ENCODE measurements at places on chromosomes 12 and 14.

GRCh38 chr14:29749327-29749726 is 178.3 kb downstream of the PRKD1 start:
- no peak for DNase-seq

GRCh38 chr14:65867333-65867732 is 454.8 kb downstream of the FUT8 start:
- DNase-seq = no peak

GRCh38 chr14:26729851-26730250 is 132.0 kb upstream of the NOVA1 start:
- no peak for DNase-seq

DNA sequence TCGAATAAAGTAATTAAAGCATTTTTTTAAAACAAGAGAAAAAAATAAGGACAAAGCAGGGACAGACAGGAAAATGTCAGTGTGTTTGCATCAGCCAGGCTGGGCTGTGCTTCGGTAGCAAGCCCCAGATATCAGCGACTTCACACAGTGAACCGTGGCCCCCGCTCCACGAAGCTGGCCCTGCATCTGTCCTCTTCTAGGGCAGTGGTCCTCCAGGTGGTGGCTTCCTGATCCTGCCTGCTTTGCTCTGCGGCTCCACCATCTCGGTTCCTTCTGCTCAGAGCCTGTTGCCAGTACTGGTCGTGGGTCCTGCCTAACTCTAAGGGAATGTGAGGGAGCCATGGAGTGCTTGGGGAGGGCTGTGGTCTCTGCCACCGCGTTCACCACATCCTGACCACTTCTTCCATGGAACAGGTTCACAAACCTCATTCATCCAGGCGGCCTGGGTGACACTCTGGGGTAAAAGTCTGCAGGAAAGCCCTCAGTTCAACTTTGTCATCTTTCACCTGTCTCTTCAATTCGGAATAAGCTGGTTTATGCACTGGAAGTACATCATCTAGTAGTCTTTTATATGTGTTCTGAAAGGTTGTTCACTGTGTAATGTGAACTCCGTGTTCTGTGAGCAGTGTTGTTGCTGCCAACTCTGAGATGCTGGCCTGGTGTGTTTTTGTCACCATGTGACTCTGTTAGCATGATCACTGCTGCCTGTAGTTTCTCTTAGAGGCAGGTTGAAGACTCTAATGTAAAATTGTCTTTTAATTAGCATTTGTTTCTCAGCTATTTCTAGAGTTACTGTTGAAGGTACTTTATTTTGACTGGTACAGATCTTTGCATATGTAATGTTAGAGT is 47.9 kb downstream of the ANKRD9 start:
- DNase-seq = no peak

DNA sequence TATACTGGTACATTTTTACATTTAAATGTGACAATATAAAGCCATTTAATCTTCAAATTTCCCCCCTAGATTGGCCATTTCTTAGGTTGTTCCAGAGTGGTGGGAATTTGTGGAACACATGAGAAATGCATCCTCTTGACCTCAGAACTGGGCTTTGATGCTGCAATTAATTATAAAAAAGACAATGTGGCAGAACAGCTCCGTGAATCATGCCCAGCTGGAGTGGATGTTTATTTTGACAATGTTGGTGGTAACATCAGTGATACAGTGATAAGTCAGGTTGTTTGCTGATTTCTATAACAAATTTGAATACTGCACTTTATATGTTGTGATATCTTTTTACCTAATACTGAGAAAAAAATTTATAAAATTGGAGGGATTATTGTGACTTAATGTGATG is 7.6 kb upstream of the ZNF410 start:
- no peak for DNase-seq

DNA sequence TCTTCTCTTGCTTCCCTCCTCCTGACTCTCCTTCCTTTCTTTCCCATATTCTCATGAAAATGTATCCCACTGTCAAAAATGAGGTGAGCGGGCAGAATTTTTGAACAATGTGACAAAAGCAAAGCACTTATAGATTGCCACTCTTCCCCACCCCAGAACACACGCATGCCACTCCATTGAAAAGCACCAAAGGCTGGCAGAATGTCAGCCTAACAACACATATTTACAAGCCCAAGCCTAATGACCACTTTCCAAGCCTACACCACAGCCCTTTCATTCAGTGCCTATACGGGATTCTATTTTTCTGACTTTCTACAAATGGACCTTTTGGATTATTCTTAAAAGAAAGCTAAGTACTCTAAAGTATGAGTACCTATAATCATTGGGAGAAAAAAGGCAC is 62.9 kb upstream of the METAP2 start:
- no peak for DNase-seq

DNA sequence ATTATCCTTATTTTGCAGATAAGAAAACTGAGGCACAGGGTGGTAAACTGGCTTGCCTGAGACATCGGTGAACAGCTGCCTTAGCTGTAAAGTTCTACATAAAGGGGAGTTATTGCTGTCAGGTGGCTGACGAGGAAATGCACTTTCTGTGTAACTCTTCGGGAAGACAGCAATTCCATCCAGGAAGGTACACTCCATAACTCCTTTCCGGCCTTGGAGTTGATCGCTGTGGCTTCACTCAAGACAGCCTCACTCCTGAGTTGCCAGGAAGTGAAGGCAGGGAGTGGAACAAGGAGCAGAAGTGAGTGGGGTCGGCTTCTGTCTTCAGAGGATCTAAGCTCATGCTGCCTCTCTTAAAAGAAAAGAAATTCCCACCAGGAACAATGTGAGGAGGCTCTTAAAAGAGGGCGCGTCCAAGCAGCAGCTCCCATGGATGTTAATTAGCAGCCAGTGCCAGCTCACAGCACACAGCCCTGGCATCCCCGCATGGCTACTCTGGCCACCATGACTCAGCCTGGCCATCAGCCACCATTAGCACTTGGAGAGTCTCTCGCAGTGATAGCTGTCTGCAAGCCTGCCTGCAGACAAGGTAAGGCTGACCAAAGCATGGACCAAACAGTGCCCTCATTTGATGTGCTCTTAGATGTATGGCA is 60.3 kb downstream of the NUAK1 start:
- DNase-seq = no peak

GRCh38 chr12:7092229-7092985 is at the start of gene C1R:
C1R (minus strand) TSS chr12:7092445; CDS start chr12:7092388, 57 bp downstream.
- peak; percentile 72 for DNase-seq

DNA sequence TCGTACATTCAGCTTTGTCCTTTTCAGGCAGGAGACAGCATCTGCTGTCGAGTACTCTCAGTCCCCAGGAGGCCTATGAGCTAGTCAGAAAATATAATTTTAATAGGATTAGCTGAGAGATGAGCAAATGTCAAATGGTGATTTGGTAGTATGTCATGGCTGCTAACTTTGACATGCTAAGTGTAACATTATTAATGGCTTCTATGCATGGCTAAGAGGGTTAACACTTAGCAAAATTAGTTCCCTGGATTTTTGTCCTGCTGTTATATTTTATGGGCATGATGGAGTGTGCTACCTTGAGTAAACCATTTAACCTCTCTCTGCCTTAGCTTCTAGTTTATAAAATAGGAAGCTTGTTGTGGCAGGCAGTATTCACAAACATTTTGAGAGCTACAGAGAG is 2.9 kb upstream of the PCNX1 start:
- no peak for DNase-seq

DNA sequence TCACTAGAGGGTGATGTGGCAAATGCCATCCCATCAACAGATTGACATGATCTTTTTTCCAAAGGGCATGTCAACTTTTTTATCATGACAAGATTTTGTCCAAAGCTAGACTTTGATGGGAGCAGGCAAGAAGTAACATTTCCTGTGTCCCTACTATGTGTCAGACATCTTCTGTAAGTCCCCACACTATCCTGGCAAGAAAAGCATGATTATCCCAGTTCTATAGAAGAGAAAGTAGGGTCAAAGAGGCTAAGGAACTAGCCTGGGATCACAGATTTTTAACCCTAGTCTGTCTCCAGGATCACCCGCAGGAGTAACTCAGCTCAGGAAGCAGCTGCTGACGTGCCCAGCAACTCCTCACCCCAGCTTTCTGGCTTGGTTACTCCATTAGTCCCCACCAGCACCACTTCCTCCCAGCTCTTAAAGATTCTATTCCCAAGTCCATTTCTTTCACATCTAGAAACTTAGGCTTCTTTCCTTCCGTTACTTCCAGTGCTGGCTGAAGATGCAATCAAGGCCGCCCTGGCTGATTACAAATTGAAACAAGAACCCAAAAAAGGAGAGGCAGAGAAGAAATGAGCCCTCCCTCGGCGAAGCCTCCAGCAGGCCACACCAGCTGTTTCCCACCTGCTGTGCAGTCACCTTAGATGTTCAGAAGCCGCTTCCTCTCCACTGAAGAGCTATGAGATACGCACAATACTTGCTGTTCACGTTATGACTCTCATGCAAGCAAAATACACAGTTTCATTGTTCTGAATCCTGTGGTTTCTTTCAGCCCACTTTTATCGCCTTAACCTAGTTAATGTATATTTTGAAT is 6.2 kb downstream of the ISCU start:
- DNase-seq = peak; percentile 53

GRCh38 chr14:102262929-102263462 is 42.0 kb downstream of the MOK start:
- DNase-seq = no peak

DNA sequence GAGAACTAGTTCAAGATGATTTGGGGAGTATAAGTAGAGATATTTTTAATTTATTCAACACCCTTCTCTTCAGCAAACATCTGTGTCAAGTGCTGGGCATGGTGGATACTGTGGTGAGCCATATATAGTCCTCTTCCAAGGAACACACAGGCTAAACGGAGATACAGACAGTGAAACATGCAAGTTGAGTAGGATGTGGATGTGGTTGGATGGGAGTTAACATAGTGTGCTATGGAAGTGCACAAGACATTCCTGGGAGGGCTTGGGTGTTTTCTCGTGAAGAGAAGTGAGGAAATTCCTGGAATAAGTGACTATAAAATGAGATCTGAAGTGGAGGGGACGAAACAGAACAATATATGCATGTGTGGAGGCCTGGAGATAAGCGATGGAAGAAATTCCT is 181.1 kb upstream of the NPAS3 start:
- no peak for DNase-seq

GRCh38 chr14:33996462-33996861 is 45.6 kb upstream of the EGLN3 start:
- no peak for DNase-seq

GRCh38 chr14:20454516-20455354 is at the start of the genes APEX1 and OSGEP:
APEX1 (plus strand) TSS chr14:20455226; CDS start chr14:20455646, 420 bp downstream.
OSGEP (minus strand) TSS chr14:20454812; CDS start chr14:20454683, 129 bp downstream.
- peak; percentile 96 for DNase-seq

DNA sequence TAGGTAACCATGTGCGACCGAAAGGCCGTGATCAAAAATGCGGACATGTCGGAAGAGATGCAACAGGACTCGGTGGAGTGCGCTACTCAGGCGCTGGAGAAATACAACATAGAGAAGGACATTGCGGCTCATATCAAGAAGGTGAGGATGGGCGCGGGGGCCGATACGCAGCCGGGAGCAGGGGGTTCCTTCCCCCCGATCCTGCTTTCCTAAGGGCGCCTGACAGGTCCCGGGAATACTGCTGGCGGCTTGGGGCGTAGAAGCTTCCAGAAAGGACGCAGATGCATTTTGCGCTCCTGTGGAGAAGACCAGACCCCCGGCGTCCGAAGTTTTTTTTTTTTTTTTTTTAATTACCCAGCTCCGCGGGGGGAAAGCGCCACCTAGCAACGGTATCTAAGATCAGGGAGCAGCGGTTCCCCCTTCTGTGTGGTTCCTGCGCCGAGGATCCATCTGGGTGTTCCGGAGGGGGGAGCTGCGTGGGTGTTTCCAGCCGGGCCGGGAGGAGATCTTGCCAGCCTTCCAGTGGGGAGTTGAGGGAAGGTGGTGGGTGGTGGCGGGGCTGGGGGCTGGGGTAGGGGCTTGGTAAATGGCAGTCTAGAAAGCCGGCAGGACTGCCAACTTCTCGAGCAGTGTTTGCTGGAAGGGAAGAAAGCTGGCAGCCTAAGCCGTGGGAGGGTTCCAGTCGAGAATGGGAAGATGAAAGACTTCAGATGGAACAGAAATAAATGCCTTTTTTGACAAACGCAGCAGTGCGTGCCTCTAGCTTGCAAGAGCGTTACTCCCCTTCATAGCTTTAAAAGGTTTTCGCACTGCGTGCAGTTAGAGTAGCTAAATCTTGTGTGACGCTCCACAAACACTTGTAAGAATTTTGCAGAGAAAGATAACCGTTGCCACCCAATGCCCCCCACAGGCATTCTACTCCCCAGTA is 764 bp downstream of the DYNLL1 start:
- peak; percentile 39 for DNase-seq

DNA sequence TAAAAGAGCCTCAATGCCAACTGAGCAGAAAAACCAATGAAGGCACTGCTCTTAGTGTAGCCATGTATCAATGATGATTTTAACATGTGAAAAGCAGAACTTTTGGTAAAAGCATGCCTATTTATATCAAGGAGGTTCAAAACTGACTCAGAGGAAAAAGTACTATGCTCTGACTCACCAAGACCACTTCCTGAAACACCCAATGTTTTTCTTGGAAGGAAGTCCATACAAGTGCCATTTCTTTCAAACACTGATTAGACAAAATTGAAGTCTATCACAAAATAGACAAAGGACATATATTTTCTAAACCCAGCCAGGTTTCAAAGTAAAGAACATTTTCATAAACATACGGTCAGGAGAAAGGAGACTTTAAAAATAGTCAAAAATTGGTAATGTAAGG is 88.6 kb downstream of the EPS8 start:
- no peak for DNase-seq

DNA sequence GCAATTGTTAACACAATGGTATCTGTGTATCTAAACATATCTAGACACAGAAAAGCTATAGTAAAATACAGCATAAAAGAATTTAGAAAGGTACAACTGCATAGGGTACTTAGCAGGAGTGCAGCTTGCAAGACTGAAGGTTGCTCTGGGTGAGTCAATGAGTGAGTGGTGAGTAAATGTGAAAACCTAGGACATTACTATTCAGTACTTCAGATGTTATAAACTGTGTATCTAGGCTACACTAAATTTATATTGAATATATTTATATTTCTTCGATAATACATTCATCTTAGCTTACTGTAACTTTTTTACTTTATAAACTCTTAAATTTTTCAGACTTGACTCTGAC is 409.0 kb upstream of the DCN start:
- no peak for DNase-seq

- DNase-seq = no peak
Measured at GRCh38 chr14:64584190-64584589, 34.4 kb downstream of the PPP1R36 start.

GRCh38 chr12:13073173-13073572 is 29.0 kb downstream of the FAM234B start:
- no peak for DNase-seq

DNA sequence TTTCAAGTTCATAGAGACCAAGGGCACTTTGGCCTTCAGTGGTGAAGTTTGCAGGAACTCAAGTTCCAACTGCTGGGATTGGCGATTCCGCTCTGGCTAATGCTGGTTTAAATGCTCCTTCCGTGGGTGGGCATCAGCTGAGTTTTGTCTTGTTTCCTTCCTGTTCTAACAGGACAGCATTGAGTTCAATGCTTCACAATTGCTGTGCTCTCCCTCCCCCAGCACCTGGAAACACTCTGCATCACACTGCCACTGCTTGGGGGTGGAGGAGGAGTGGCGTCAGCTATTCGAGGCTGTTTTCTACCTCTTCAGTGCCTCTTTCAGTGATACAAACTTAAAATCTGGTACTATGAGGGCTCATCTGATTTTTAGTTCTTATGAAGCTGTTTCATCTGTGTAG is 634.9 kb downstream of the FSCB start:
- DNase-seq = no peak
